ENCODE measurements at places on chromosomes 13 and 19.

DNA sequence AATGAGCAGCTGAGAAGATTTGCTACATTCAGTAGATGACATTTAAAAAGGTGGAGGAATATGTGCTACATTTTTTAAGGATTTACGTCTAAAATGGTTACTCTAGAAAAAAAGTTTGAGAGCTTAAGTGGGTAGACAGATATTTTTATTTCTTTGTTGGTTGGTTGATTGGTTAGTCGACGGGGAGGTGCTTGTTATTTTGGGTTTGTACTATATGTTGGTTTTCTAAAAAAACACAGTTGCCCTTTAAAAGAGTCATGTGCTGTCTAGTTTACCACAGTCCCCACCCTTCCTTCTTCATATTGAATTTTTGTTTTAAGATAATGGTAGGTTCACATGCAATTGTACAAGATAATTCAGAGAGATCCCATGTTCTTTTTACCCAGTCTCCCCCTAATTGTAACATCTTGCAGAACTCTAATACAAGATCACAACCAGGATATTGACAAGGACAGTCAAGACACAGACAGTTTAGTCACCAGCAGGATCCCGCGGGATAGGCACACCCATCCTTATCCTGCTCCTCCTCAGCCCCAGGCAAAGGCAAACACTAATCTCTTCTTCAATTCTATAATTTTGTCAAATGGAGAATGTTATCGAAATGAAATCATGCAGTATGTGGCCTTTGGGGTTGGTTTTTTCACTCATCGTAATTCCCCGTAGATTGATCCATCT lies 171.4 kb downstream of the FOXO1 start:
- H3K4me1 ChIP-seq, result peaks cover 18% of the 10 kb centered on the region
- no peaks in the 10 kb centered on the region for H3K36me3 ChIP-seq
- DNase-seq, result no peak

DNA sequence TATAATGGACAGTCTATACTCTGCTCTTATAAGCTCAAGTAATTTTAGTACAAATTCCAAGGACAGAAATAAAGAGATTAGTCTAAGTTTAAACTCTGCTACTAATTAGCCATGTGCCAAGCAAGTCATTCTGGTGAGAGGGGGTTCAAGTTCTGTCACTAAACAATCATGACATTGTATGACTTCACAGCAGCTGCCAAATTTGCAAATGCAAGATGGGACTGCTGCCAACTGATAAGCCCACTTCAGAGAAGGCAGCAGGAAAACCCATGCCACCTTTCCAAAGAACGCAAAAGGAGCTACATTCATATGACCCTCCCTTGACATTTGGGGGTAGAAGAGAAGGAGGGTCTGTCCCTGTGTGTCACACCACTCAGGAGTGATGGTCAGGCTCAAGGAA lies 60.7 kb upstream of the RFXAP start:
- H3K4me1 ChIP-seq, result no peaks in the 10 kb centered on the region
- no peak overlapping the region for H3K4me3 ChIP-seq
- no peak for DNase-seq
- no peaks in the 10 kb centered on the region for H3K27me3 ChIP-seq
- no peaks in the 10 kb centered on the region for H3K36me3 ChIP-seq
- no peak overlapping the region for H3K27ac ChIP-seq

DNA sequence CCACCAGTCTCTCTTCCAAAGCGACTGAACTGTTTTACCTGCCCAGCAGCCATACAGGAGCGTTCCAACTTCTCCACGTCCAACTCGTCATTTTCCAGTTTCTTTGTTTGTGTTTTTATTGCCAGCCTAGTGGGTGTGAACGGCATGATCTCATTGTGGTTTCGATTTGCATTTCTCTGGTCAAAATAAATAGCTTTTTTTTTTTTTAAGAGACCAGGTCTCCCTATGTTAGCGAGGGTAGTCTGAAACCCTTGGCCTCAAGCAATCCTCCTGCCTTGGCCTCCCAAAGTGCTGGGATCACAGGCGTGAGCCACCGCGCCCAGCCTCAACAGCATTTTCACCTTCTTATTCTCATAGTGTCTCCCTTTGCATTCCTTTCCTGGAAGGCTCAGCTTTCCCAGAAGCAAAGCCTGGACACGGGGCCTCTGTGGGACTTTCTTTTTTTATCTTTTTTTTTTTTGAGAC lies 4.2 kb upstream of the JSRP1 start:
- no peaks in the 10 kb centered on the region for H3K27me3 ChIP-seq
- peaks cover 8% of the 10 kb centered on the region for H3K4me1 ChIP-seq
- H3K4me3 ChIP-seq, result no peak overlapping the region
- no peaks in the 10 kb centered on the region for H3K36me3 ChIP-seq
- no peak for DNase-seq

DNA sequence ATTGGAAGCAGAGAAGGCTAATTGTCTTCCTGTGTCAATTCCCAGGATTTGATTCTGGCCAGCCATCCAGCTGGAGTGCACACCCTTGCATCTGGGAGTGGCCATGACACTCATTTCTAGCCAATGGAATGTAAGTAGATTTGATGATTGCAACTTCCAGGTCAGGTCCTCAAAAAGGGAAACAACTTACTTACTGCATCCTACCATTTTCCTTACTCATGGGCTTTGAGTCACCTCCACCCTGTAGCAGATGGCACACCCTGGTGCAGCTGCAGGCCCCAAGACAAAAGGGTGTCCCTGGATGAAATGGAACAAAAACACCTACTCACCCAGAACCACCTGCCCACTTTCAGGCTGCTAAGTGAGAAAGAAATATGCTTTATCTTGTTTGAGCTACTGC lies 27.3 kb upstream of the MPHOSPH8 start:
- no peak overlapping the region for H3K27ac ChIP-seq
- no peak for DNase-seq
- peaks cover 18% of the 10 kb centered on the region for H3K27me3 ChIP-seq
- H3K36me3 ChIP-seq, result no peaks in the 10 kb centered on the region
- peaks cover 7% of the 10 kb centered on the region for H3K4me1 ChIP-seq

DNA sequence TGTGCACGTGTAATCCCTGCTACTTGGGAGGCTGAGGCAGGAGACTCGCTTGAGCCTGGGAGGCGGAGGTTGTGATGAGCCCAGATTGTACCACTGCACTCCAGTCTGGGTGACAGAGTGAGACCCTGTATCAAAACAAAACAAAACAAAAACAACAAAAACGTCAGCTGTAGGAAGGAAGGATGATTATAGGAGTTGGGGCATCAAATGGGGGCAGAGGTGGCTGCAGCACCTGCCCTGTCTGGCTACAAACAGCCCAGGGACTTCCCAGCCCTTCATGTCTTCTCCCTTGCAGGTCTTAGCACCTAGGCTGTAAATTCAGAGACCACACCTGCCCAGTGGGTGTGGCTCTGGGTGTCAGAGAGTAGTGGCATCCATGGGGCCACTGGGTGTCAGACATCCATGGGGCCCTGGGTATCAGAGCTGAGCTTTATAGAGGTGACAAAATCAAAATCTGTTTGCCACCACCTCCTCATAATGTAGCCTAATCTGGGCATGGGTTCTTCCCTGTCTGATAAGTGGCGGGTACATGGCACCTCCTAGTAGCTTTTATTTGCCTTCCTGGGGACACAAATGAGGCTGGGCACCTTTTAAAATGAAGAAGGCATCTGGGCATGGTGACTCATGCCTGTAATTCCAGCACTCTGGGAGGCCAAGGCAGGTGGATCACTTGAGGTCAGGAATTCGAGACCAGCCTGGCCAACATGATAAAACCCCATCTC lies 4.7 kb upstream of the B3GNT3 start:
- H3K4me3 ChIP-seq, result no peak overlapping the region
- H3K4me1 ChIP-seq, result no peaks in the 10 kb centered on the region
- H3K27me3 ChIP-seq, result peaks cover 17% of the 10 kb centered on the region
- H3K36me3 ChIP-seq, result no peaks in the 10 kb centered on the region
- DNase-seq, result no peak

GRCh38 chr19:57682226-57682766 lies 519 bp downstream of the ZNF551 start:
- H3K4me1 ChIP-seq, result peaks cover 13% of the 10 kb centered on the region
- DNase-seq, result no peak
- peaks cover 19% of the 10 kb centered on the region for H3K36me3 ChIP-seq
- H3K27ac ChIP-seq, result peak overlapping the region; percentile 63
- no peaks in the 10 kb centered on the region for H3K27me3 ChIP-seq
- H3K4me3 ChIP-seq, result peak overlapping the region; percentile 98

Data from upper lobe of right lung (tissue), 1 donor.